GM13977 (cell line): ENCODE measurements at places on chromosomes 6 and 20.
A peak's percentile ranks its signal among the peaks of the same experiment; 100 is the strongest.

DNA sequence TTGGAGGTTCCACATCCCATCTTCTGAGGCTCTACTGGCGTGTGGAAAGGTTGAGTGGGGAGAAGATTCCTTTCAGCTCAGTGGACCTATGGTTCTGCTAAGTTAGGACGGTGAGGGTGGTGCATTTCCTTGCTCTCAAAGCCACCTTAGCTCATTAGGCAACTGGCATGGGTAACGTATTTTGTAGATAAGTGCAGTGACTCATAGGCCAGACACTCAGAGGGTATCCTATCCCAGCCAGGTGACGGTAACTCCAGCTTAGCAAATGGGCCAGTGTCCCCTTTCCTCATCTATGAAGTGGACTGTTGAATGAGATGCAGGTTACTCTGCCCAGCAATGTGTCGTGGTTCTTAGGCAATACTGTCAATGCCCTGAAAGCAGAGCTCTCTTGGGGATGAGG is 3.7 kb downstream of the RPS6KA2 start:
- DNase-seq, result no peak

- DNase-seq, result no peak
Observed at GRCh38 chr6:149438855-149439254, 38.8 kb downstream of the SUMO4 start.

DNA sequence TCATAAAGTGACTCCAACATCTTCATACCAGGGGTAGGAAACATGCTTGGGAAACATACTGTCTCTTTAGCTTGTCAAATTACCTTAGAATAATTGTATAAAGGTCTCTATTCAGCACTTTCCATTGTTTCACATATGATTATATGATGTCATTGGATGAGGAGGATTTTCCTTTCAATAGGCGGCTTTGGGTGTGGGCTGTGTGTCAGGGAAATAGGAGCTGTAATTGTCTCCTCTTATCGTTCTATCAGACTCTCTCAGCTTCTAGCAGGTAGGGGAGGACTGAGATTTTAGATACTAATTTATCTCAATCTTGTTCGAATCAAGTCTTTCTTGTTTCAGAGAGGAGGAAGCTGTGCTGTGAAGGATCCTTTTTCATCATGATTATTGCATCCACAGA is 179.4 kb upstream of the OLIG3 start:
- no peak for DNase-seq

DNA sequence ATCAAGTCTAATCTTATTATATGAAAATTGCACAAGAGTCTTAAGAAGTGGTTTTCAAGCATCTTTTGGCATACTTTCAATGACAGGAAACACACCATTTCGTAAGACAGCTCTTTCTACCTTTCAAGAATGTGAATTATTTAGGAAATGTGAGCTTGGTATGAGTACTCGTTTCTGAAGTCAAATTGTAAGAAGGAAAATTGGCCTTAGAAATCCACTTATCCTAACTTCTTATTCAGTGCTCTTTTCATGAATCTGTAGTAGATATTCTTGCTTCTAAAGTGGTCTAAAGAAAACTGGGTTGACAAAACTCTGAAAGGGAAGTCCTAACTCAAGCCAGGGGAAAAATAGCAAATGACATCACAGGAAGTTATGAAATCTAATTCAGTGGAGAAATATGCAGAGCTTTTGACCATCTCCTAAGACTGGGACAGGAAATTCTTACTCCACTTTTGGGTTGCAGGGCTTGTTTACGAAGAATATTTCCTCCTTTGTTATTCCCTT is 38.5 kb upstream of the OGFRL1 start:
- no peak for DNase-seq

- DNase-seq, result no peak
Observed at GRCh38 chr6:68778356-68779020, 143.4 kb downstream of the ADGRB3 start.

- no peak for DNase-seq
Observed at GRCh38 chr6:158758451-158758860, 60.7 kb downstream of the EZR start.

GRCh38 chr6:84763003-84763885 is 1.2 kb downstream of the TBX18 start:
- DNase-seq, result no peak

DNA sequence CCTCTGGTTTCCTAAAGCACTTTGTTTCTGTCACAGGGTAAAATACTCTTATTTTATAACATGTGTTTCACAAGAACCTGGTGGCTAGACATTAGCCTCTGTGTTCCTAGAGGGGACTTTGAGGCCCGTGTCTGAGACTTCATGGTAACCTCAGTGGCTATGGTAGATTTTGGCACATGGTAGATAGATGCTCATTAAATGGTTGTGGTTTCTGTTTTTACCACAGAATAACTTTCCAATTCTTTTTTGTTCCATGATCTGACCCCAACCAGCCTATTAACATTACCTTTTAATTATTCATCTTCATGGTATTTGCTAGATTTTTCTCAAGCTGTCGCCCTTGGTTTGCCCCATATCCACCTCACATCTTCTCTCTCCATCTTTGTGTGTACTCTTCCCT is 34.3 kb downstream of the CCN2 start:
- DNase-seq, result no peak

DNA sequence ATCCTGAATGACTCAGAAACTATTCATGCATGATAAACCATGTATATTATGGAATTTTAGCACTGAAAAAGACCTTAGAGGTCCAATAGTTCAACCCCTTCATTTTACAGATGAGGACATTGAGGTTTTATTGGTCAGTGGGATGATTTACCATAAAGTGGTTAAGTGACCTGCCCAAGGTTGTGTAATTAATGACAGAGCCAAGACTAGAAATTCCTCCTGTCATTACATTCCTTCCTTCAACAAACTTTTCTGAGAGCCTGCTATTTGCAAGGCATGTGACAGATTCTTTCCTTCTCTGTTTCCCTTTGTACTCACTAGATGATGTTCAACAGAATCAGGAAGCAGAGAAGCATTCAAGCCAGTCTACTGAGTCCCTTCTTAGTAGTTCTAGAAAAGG is 170.7 kb upstream of the KCNK16 start:
- DNase-seq, result no peak

DNA sequence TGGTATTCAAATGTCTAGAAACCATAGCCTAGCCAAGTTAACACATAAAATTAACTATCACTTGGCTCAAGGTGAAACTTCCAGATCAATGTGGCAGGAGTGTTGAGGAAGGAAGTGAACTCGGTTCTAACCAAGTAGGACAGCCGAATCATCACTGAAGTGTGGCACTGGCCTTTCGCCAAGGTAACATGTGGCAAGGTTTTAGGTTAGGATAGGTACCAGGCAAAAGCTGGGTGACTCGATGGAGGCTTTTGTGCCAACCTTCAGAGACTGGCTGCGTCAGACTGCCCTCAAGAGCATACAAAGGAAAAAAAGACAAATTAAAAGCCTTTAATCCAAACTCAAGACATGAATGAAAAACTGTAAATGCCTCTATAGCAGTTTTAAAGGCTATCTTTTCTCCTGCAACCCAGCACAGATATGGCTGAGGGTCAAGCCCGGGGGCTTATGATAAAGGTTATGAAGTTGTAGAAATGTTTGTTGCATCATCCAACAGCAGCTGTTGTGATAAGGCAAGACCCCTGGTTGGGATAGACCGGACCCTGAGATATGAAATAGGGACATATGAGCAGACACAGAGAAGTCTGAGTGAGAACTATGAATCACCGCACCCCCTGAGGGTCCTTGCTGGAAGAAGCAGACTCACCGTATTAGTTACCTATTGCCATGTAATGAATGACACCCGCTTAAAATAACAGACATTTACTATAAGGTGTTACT is 11.9 kb downstream of the PSMB9 start:
- DNase-seq, result no peak

- DNase-seq, result no peak
Observed at GRCh38 chr6:136092897-136093296, 157.2 kb downstream of the MTFR2 start.

DNA sequence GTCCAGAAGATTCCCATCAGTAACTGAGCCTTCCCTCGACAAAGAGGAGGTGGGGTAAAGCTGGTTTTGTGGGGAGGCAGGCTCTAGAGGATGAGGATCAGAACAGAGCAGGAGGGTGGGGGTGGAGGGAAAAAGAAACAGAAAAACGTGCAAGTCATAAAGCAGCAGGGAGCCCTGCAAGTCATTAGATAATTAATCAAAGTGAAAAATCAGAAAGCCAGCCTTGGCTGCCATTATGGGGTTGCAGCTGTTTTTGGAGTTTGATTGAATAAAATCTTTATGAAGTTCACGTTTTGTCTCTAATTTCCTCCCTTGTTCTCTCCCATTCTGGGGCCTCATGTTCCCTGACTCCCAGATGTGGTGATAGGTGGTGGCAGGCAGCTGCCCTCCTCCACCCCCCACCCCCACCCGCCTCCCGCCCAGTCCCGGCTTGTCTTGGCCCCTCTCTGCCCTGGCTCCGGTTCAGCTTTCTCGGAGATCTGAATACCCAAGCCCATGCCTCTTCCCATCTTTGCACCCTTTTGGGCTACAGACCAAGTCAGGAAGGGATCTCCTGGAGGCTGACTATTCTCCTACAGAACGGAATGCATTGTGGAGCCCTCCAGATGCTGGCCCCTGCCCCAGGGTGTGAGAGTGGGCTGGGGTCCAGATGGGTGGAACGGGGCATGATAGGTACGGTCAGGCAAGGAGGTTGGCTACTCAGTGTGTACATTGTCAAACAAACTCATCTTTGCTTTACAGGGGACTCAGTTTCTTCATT is 141.8 kb downstream of the CDC5L start:
- no peak for DNase-seq

- no peak for DNase-seq
Observed at GRCh38 chr20:57211908-57212533, 54.4 kb downstream of the BMP7 start.

DNA sequence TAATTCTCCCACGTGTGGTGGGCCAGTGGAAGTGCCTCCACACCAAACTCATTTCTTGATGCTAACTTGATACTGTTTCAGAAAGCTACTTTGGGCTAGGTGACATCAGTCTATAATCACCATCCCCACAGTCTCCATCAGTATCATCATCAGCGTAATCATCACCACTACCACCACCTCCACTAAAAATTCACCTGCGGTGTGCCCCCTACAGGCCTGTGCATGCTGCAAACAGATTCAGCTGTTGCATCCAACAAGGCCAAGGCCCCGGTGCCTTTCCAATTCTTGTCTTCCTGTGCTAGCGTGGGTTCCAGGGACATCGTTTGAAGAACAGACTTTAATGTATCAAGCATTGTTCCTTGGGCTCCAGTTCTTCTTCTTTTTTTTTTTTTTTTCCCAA is 201.3 kb upstream of the EXOC2 start:
- no peak for DNase-seq

DNA sequence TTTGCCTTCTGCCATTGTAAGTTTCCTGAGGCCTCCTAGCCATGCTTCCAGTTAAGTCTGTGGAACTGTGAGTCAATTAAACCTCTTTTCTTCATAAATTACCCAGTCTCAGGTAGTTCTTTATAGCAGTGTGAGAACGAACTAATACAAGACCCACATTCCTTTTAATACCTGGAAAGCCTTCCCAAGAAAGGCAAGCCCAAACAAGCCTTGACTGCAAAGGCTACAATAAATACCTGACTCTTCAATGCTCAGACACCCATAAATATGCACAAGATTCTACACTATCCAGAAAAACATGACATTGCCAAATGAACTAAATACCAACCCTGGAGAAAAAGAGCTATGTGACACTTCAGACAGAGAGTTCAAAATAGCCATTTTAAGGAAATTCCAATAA is 338.8 kb downstream of the HAO1 start:
- DNase-seq, result no peak

GRCh38 chr6:121932076-121932991 is 467.1 kb upstream of the HSF2 start:
- DNase-seq, result no peak

GRCh38 chr6:6987749-6988148 is 120.0 kb upstream of the RREB1 start:
- no peak for DNase-seq

GRCh38 chr6:85677234-85677956 is 34.7 kb upstream of the SYNCRIP start:
- no peak for DNase-seq

- peak; percentile 58 for DNase-seq
Observed at GRCh38 chr6:88238065-88238464, 71.9 kb upstream of the CNR1 start.

DNA sequence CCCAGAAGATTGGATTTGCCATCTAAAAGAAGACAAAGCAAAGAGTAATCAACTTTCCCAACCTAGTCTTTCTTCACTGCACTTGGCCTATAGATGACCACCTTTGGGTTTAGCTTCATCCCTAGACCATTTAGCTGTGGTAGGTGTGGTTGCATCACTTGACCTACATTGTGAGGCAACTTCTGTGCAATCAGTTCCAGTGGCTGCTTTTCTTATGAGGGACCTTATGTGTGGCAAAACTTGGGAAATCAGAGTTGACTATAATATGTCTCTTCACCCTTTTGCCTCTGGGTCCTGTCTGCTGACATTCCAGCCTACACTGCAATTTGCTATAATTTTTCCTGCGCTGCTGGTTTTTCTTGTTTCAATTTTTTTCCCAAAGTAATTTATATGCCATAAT is 55.2 kb downstream of the PRDM13 start:
- DNase-seq, result no peak

DNA sequence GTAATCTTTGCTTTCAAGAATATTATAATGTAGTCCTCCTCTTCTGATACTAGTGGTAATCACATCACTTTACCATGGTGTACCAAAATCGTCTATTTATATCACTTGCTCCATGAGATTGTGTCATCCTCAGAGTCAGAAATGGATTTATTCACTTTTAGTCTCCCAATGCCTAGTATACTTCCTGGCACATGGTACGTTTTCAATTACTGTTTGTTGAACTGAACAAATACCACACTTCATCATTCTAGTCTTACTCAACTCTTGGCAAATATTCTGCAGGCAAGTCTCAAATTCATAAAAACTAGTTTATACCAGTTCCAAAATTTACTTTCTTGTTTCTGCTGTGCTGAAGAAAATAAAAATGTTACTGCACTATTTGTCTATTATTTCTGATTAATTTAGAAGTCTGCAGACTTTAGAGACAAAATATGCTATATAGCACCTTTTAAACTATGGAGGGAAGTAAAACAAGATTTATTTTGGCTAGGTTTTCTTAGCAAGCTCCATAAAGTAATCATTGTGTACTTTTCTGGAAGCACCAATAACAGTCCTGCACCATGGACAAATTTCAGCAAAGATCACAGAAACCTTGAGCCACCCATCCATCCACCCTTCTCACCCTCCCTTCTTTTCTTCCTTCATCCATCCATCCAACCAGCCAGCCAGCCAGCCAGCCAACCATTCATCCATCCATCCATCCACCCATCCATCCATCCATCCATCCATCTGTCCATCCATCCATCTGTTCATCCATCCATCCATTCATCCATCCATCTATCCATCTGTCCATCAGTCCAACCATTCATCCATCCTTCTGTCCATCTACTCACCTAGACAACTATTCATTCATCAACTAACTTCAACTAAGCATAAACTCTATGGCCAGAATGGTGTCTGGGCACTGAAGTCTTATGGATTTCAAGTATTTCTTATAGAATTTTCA is 102.1 kb upstream of the STMND1 start:
- DNase-seq, result no peak

- DNase-seq, result no peak
Observed at GRCh38 chr6:34259529-34260069, 10.8 kb upstream of the SMIM29 start.
